CD8-positive, alpha-beta memory T cell (primary cell): ENCODE measurements at places on chromosomes 7 and 10.

DNA sequence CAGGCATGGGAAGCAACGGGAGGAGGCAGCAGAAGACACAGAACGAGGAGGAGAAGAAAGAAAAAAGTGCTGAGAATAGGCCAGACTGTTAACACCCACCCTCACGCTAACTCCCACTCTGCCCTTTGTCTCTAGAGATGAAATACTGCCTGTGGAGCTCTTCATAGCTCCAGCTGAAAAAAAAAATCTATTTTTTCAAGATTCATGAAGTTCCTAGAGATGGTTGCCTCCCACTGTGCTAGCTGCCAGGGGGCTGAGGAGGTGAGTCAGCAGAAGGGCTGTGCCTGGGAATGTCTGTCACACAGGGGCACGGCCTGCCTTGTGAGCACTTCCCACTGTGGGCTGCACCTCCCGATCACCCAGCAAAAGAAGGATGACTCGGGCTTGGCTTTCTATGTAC, 144.5 kb downstream of the RNF216 start:
- DNase-seq, result no peak

DNA sequence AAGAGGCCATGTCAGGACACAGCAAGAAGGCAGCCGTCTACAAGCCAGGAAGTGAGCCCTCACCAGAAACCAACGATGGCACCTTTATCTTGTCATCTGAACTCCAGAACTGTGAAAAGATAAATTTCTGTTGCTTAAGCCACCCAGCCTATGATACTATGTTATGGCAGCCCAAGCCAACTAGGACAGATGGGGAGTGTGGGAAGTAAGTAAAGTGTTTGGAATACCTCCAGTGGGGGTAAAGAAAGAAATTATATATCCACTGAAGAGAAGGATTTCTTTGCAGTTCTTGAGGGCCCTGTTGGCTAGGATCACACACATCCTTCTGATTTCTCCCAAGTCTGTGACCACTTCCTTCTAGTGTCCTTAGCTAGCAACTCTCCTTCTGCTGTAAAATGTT, 384.4 kb downstream of the TNS3 start:
- no peak for DNase-seq

- no peak for DNase-seq
These were observed 42.3 kb upstream of the PSAP start for GRCh38 chr10:71893258-71893815.

GRCh38 chr10:76543655-76544054, 1094.0 kb downstream of the KCNMA1 start:
- no peak for DNase-seq

- DNase-seq, result no peak
These were observed 87.9 kb downstream of the KIF20B start for GRCh38 chr10:89789188-89789877.

DNA sequence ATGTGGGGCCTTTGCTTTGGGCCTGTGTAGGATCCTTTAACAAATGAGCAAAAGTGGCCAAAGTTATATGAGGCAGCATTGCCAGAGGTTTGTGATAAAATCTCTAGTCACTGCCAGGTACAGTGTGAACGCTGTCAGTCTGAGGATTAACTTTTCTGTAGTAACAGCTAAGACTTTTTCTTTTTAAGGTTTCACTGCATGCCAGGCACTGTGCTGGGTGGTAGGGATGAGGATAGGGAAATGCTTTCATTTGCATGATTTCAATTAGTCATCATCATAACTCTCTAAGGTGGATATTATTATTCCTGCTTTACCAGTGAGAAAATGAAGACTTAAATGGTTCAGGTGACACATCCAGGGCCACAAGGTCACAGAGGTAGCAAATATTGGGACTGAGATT, 79.7 kb upstream of the BMPER start:
- DNase-seq, result no peak

DNA sequence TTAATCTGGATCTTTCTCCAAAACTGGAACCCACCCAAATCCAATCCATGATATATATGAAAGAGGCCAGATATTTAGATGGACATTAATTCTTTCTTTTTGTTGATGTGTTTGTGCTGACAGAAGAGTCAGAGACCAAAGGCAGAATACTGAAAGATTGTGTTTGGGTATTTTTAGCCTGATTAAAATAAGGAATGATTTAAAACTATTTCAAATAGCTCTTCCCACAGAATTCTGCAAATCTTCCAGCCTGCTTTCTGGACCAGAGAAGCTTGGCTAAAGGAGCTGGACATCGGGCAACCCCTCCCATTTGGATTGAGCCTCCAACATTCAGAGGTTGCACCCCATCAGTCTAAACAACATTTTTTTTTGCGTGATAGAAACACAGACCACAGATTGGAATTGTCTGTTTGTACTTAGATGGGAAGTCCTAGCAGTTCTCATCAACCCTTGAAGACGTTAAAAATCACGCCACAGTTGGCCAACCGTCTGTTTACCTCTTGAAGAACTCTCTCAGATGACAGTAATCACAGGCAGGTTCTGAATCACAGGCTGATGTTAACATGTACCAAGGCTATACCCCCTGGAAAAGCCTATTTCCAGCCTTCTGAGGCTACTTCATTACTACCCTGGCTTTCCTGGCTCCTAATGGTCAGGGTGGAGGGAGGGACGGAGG, 155.2 kb upstream of the NRP1 start:
- no peak for DNase-seq

GRCh38 chr7:142557971-142558582, 191.2 kb upstream of the PRSS1 start:
- peak; percentile 64 for DNase-seq

- no peak for DNase-seq
These were observed 459.6 kb downstream of the SDK1 start for GRCh38 chr7:3760651-3761050.

DNA sequence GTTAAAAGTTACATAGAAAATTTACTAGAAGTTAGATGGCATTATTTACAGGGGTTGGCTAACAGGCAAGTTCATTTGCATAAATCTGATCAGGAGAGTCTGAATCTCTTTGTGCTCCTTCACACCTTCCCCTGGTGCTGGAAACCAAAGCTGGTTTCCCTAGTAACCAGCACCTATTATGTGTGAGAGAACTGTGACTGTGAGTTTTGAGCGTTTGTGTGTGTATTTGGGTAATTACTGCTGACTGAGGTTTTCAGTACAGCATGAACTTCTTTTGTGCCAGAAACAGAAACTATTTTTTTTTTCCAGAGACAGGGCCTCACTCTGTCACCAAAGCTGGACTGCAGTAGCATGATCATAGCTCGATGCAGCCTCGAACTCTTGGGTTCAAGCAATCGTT, 10.3 kb upstream of the IFIT1B start:
- no peak for DNase-seq

- DNase-seq, result no peak
These were observed 2.6 kb downstream of the IFIT2 start for GRCh38 chr10:89304446-89304845.

GRCh38 chr7:753190-753589, 26.1 kb upstream of the PRKAR1B start:
- DNase-seq, result no peak

DNA sequence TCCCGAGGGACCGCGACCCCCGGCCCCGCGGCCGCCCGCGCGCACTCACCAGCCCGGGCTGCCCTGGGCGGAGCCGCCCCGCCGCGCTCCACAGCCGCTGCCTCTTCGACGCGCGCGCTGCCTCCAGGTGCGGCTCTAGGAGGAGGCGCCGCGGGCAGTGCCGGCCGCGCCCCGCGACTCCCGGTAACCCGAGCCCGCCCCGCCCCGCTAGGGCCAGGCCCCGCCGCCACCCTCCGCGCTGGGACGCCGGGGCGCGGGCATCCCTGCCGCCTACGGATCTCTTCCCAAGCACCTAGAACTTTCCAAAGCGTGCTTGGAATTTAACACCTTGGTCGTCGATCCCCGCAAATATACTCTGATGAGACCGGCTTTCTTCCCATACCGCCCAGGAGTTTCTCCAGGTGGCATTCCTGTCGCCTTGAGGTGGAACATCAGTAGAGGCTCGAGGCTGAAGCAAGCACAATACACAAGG, at the start of gene SLC26A5:
Gene SLC26A5, minus strand, starts transcription at position 159 of the 472 bp plus-strand sequence. CDS start 24,693 bp downstream, outside the sequence.
- no peak for DNase-seq

- no peak for DNase-seq
These were observed 59.4 kb downstream of the CALCR start for GRCh38 chr7:93515144-93515543.

GRCh38 chr10:26738301-26738911, 40.9 kb downstream of the PDSS1 start:
- DNase-seq, result no peak

DNA sequence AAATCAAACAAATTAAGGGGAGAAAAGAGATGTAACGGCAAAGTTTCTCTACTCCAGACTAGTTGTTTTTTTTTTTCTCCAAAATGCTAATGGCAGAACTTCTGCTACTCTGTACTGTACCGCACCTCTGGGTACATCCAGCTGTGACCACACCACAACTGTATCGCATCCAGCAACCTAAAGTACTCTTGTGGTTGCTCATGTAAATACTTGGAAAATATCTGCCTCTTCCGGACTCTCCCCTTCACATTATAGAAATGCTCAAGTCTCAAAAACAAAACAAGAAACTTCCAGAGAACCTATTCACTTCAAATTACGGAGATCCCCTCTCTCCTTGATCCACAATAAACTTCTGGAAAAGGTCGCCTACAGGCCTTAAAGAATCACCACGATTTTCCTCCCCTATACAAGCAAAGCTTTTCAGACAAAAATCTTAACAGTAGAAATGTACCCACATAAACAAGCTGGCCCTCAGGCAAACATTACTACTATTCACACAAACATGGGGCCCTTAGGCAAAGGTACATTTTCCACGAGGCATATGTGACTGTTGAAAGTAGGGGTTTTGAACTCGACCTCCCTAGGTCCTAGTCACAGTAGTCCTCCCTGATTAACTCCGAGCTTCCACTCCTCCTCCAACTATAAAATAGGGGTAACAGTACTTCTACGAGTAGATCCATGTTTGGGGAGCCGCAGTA, 222.9 kb upstream of the MKLN1 start:
- DNase-seq, result peak; percentile 30

GRCh38 chr7:94949532-94949931, 42.1 kb downstream of the PPP1R9A start:
- DNase-seq, result no peak

DNA sequence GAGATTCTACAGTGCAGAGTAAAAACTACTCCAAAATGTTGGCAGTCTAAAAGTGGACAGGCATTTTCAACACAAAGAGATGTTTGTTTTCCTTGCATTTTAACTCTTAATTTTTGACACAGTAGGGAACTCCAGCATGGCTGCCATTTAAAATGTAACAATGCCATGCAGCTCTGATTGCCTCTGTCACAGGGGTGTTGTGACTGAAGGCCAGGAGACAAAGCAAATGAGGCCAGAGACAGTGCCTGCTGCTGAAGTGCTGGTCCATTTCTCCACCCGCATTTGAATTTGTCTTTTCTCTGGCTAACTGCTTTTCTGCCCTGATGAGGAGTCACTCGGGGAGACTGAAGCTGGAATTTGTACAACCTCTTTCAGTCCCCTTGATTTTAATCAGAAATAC, 710.6 kb upstream of the GALNT17 start:
- DNase-seq, result no peak

DNA sequence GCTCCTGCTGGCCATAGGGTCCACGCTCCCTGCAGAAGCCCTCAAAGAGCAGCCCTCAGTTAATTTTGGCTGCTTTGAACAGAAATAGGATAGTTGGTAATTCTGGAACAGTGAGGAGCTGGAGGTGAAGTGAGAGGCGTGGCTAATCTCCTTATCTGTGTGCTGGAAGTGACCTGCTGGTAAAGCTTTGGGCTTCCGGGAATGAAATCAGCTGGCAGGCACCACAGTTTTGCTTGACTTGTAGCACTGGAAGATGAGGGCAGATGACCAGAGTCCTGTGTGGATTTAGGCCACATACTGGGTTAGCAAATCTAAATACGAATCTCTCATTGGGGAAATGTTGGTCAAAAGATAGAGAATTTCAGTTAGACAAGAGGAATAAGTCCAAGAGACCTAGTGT, 10.2 kb downstream of the ATP6V0E2 start:
- DNase-seq, result no peak

GRCh38 chr10:44882166-44882720, 28.9 kb upstream of the TMEM72 start:
- DNase-seq, result no peak

- DNase-seq, result no peak
These were observed 361.8 kb upstream of the GALNT17 start for GRCh38 chr7:70770154-70770553.

DNA sequence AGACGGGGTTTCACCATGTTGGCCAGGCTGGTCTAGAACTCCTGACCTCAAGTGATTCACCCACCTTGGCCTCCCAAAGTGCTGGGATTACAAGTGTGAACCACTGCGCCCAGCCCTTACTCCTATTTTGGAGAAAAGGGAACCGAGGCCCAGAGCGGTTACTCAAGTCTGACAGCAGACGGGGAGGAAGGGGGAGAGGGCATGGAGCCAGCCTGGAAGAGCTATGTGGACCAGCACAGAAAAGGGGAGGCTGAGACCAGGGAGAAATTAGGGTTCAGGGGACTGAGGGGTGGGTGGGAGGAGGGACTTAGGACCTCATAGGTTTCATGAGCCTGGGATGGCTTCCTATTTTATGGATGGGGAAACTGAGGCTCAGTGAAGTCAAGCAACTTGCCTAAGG, 1.5 kb downstream of the SFRP5 start:
- DNase-seq, result no peak

DNA sequence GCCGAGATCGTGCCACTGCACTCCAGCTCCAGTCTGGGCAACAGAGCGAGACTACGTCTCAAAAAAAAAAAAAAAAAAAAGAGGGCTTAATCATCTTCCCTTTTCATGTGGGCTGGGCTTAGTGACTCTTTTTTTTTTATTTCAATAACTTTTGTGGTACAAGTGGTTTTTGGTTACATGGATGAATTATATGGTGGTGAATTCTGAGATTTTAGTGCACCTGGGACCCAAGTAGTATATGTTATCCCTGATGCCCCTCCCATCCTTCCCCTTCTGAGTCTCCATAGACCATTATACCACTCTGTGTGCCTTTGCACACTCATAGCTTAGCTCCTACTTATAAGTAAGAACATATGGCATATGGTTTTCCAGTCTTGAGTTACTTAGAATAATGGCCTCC, 4.8 kb upstream of the ADAM12 start:
- DNase-seq, result no peak

DNA sequence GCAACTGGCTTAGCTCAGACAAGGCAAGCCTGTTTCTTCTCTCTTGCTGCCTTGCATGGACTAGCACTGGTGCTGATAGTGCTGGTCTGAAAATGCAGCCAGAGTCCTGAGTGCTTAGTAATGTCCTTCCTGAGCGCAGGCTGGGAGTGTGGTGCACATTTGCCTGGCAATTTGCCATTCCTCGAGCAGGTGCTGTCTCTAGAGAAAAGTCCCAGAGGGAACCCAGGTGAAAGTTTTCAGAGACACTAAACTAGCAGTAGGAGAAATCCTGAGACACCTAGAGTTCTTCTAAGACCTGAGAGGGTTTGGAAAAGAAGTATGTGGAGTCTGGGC, 1.9 kb downstream of the SFTPD start:
- DNase-seq, result no peak

- no peak for DNase-seq
These were observed 95.0 kb downstream of the UBE3C start for GRCh38 chr7:157233677-157234076.

GRCh38 chr7:156479596-156479995, 161.0 kb upstream of the RNF32 start:
- no peak for DNase-seq

- no peak for DNase-seq
These were observed 59.2 kb downstream of the WIPF3 start for GRCh38 chr7:29865526-29865925.
